DMS 273 treated with DMSO at 0.1 percent for 48 hours (cell line): ENCODE measurements at places on chromosomes 4 and X.

GRCh38 chr4:186825069-186825468, 101.4 kb upstream of the FAT1 start:
- DNase-seq = no peak

DNA sequence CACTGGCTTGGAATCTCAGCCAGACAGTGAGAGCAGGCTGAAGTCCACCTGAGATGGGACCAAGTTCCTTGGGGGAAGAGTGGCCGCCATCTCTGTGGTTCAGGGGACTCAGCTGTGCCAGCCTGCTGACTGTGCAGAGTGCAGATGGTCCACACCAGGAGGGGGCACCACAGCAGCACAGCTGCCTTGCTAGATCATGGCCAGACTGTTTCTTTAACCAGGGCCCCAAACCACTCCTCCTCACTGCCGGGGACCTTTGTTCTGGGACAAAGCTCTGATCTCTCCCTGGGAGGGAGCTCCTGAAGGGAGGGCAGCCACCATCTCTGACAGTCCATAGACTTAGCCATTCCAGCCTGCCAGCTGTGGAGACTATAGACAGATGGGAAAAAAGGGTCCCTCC, 2189.6 kb downstream of the PCDH7 start:
- DNase-seq = no peak

DNA sequence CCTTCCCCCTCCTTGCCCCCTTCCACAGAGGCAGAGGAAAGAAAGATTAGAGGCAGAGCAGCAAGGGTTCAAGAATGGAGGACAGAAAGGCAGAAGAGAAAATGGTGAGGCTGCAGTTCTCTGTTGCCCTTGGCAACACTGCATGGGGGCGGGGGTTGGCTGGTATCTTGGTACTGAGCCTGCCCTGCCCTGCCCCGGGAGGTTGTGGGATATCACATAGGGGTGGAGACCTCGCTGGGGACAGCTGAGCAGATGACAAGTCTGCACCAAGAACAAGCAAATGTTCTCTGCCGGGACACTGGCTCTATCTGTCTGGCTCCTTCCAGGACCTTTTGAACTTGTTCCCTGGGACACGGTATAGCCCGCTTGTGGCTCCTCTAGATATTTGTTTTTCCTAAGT, 39.8 kb downstream of the NHS start:
- no peak for DNase-seq

GRCh38 chrX:19372547-19373331, 29.0 kb downstream of the PDHA1 start:
- no peak for DNase-seq

DNA sequence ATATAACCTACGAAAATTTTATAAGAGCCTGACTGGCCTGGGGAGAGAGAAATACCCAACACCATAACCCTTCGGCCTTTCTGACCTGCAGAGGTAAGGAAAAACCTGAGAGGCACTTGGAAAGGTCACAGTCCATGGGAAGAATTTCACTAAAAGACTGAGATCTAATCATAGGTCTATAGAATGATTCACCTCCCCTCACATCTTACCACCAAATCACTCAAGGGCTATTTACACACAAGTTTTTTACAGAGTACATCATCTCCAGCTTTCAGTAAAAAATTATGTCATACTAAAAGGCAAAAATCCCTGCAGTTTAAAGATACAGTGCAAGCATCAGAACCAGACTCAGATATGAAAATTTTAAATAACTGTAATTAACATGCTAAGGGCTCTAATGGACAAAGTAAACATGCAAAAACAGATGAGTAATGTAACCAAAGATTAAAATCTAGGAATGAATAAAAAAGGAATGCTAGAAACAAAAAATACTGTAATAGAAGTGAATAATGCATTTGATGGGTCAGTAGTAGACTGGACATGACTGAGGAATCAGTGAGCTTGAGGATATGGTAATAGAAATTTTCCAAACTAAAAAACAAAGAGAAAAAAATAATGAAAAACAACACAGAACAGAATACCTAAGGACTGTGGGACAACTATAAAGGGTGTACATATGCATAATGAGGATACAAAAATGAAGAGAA, 32.1 kb upstream of the SLC16A2 start:
- no peak for DNase-seq

GRCh38 chr4:173501592-173502150, 28.4 kb downstream of the HAND2 start:
- DNase-seq = no peak

GRCh38 chr4:158775091-158775651, 6.3 kb downstream of the FNIP2 start:
- no peak for DNase-seq

GRCh38 chrX:5632061-5632614, 596.5 kb downstream of the NLGN4X start:
- DNase-seq = no peak

DNA sequence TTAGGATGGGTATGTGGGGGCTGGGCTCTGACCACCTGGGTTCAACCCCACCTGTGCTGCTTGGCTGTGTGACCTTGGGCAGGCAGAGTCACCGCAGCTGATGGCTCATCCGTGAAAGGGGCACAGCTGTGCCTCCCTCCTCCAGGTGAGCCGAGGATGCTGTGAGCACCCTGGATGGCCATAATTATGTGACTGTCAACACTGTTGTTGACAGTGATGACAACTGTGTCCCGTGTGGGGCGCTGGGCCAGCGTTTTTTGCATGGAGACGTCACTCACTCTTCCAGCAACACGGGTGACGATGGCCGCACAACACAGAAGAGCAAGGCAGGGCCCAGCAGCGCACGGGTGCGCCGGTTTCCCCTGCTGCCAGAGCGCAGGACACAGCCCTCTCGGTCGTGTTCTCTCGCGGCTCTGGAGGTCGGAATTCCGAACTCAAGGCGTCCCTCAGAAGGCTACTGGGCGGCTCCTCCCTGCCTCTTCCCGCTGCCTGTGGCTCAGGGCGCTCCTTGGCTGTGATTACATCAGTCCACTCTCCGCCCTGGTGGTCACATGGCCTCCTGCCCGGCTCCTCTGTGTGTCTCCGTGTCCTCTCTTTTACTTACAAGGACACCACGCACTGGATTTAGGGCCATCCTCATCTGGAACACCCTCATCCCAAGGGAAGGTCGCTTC, 1.3 kb downstream of the SH3TC1 start:
- DNase-seq = no peak

DNA sequence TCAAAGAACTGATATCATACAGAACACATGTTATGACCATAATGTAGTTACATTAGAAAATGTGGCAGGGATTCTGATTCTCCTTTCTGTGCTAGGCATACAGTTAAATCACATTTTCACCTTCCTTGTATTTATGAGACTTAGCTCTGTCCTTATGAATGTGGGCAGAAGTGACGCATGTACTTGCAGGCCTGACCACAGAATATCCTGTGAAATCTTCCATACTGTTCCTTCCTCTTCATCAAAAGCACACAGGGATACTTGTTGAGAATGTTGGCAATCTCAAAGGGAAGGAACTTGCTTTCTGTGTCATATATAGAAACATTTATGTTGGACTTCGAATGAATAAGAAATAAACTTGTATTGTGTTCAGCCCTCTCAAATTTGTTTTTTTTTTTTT, 17.2 kb upstream of the MYOZ2 start:
- DNase-seq = no peak

- DNase-seq = no peak
These were observed 39.9 kb downstream of the CCNG2 start for GRCh38 chr4:77196866-77197265.

DNA sequence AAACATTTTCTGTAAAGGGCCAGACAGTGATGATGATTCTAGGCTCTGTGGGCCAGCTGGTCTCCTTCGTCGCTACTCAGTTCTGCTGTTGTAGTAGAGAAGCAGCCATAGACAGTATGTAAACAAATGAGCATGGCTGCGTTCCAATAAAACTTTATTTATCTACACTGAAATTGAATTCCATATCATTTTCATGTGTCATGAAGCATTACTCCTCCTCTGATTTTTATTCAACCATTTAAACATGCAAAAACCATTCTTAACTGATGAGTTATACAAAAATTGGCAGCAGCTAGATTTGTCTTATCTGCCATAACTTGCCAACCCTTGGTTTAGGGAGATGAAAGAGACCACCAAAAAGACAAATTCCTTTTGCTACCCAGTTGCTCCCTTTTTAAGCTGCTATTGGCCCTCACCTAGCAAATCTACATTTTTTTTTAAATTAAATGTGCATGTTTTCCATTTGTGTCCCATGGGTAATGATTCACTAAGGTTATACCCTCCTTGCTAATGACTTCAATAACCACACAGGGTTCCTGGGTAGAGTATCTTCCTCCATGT, 309.9 kb downstream of the DHX15 start:
- DNase-seq = no peak

GRCh38 chrX:7486505-7486904, 338.6 kb upstream of the PUDP start:
- no peak for DNase-seq

DNA sequence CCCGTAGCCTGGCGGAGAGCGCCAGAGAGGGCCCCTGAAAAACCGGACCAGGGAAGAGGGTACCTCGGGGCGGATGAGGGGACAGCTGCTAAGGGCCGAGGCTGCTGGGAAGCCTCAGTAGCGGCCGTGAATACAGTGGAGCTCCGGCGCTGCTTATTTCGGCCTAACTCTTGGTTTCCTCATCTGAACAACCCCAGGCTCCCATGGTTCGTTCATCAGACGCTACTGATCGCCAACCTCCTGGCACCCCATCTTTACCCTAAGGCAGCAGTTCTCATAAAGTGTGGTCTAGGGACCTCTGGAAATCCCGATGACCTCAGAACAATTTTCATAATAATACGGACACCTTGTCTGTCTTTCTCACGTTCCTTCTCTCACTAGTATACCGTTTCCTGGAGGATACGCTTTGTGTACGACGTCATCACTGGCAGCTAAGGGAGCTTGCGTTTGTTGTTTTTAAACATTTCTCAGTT, 645 bp upstream of the RAB28 start:
- DNase-seq = no peak

DNA sequence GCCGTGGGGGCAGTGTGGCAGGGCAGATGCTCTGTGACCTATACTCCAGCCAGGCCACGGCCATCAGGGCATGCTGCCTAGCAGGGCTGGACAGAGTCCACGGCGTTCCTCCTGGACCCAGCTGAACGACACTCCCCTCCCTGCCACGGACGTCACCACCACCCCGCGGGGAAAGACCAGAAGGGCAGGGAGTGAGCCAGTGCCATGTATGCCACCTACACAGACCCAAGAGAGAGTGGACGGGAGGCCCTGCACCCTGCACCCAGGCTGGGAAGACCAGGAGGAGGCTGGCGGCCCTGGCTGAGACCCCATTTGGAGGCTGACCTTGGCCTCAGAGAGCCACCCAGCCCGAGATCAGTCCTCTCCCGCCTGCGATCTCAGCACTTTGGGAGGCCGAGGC, 101.9 kb downstream of the FAM53A start:
- DNase-seq = no peak

DNA sequence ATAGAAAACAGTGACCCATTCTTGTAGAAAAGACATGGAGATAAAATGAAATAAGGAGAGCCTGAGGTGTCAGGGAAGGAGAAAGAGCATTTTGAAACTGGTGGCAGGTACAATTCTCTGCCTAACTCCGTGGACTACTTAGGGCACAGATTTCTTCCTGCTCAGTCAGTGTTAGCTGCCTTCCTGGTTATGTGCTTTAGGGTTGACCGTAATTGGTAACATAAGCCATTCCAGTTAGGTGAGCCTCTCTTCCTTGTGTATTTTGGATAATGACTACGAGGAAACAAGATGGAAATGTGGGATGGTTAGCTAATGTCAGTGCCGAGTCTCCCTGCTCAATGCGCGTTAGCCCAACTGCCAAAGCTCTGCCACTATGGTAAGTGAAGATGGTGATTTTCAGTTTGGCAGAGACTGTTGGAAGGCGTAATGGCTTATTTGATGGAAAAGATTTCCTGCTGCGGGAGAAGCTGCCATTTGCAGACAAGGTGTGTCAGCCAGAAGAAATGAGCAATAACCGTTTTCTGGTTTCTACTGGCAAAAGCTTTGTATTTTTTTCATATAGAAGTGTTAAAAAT, 174.1 kb downstream of the CBR4 start:
- no peak for DNase-seq

- DNase-seq = no peak
These were observed 891.0 kb upstream of the FRG1 start for GRCh38 chr4:189049682-189050081.

- no peak for DNase-seq
These were observed 34.1 kb upstream of the GAB1 start for GRCh38 chr4:143302536-143302935.

GRCh38 chr4:138007572-138007971, 234.6 kb downstream of the SLC7A11 start:
- no peak for DNase-seq

DNA sequence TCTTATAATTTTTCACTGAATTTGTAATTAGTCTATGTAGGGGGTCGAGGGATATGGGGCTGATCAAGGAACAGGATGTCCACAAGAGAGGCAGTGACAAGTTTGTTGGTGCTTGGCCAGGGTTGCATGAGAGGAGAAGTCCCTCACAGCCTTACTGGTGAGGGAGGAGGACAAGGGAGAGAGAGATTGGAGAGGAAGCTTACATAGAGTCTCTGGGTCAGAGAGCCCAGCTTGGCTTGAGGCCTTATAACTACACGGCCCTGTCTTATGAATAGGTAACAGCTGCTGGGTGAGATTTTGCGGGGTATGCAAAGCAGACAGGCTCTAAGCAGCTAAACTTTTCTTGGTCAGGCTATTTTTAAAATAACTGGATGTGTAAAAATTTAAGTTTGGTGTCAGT, 37.9 kb upstream of the OTUD4 start:
- DNase-seq = no peak

DNA sequence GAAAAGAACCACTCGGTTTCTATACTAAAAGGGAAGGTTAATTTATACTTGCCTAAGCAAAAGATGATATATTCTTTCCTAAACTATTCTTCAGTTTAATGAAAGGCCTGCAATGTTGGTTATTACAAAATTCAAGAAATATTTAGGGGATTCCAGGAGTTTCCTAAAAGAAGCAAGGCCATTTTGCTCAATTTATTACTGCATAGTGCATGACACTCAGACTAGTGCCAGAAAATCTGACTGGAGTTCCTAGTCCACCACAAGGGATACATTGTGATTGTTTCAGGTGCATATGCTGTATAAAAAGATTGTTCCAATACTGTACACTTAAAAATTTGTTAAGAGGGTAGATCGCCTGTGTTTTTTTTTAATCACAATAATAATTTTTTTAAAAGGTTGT, 78.7 kb downstream of the CAPN6 start:
- DNase-seq = no peak

DNA sequence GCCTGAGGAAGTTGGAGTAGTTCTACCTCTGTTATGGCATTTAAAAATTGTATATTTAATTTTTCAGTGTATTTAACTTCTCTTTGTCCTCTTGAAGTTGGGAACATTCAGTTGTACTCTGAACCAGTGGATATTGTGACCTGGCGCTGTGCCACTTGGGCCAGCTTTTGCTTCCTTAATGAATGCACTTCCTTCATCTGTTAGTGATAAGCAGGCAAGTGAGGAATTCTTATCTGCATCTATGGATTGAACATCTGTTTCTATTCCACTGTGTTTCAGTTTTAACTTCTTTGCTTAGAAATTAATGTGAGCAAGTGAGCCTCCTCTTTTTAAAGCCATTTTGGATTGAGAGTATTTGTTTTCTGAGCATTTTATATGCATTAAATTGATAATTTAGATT, 128.3 kb downstream of the UCHL1 start:
- DNase-seq = peak; percentile 78
